ENCODE measurements at places on chromosomes 7 and 10.
A peak's percentile ranks its signal among the peaks of the same experiment; 100 is the strongest.

DNA sequence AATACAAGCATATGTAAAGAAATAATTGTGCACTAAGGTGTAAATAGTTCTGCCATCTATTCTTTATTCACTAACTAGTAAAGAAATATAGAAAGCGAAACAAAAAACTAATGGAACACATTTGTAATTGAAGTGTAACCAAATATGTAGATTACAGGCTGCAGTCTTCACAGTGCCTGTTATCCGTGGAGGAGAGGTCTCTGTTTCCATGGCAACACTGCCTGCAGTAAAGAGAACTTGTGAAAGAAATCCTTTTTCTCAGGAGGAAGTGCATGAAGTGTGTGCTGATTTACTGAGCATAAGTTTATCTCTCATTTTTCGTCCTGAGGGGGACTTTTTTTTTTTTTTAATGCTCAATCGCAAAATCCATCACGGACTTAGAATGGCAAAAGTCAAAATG, 102.5 kb downstream of the APBB1IP start:
- no peak for DNase-seq

DNA sequence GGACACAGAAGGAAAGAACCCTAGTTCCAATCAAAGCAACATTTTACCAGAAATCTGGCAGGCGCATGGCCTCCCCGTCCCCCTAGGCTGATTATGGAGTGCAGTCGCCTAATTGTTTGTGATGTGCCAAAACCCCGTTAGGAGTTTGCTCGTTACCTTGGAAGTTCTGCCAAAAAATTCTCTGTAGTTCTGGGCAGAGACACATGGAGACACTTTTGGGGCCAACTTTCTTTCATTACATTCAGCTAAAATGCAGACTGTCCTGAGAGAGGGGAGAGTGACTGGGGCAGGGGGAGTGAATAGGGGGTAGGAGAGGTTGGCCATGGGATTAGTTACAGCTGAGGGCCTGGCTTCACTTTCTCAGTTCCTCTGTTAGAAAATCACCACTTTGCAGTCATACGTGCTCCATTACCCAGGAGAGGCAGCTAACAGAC, 158.0 kb upstream of the NPVF start:
- no peak for DNase-seq

- peak; percentile 90 for DNase-seq
These were observed 217.9 kb downstream of the SFMBT2 start for GRCh38 chr10:7192831-7193361.

- no peak for DNase-seq
These were observed 30.0 kb downstream of the NUDT1 start for GRCh38 chr7:2272031-2272430.

- DNase-seq = no peak
These were observed 4.4 kb upstream of the CLIP2 start for GRCh38 chr7:74284781-74285259.

DNA sequence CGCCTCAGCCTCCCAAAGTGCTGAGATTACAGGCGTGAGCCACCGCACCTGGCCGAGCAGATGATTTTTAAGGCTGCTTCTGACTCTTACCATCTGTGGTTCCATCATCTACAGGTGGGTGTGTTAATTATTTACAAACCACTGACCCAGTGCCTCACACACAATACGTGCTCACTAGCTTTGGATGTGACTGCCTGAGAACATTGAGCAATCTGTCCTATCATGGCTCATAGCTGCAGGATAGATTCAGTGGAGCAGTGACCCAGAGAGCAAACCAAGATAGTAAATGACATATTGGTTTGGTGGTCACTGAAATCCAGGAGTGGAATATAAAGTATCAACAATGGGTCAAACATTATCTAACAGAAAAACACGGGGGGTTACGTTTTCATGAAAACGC, 24.1 kb downstream of the GPAM start:
- DNase-seq = no peak

- no peak for DNase-seq
These were observed 513 bp downstream of the HOXA7 start for GRCh38 chr7:27155816-27156507.

DNA sequence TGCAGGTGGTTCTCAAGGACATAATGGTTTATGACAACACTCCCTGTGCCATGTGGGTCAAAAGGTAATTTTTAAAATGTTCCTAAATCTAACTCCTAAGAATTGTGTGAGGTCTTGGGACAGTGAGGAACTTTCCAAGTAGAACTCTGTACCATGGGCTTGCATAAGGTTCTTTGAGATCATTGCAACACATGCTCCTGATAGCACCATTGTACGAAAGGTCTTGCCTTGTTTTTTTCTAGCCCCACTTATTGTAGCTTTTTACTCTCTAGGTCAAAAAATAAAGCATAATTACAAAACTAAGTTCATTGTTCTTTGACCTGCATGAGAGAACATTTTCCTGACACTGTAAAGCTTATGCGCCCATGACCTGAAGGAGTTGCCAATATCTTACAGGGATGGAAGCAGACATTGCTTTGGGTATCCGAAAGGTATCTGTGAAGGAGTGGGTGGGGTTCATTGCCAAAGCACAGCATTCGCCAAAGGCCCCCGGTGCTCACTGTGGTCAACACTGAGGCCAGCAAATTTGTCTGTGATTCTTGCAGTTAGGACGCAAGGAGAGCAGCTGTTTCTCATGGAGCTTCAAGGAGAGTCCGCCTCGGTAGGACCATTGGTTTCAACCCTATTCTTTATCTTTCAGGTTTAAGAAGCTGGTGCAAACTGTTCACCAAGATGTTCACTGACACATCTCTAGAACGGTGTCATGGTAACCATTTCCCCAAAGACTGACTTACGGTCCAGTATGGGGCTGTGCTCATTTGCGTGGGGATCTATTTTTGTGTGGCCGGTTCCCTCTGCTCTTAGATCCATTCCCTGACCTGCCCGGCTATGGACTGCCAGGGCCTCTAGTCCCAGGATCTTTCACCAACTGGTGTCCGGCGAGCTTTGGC, 7.6 kb upstream of the PRKAG2 start:
- no peak for DNase-seq

- DNase-seq = no peak
These were observed 1106.8 kb upstream of the C7orf33 start for GRCh38 chr7:147483634-147484292.

- DNase-seq = no peak
These were observed 201.6 kb upstream of the MEOX2 start for GRCh38 chr7:15888090-15888489.

DNA sequence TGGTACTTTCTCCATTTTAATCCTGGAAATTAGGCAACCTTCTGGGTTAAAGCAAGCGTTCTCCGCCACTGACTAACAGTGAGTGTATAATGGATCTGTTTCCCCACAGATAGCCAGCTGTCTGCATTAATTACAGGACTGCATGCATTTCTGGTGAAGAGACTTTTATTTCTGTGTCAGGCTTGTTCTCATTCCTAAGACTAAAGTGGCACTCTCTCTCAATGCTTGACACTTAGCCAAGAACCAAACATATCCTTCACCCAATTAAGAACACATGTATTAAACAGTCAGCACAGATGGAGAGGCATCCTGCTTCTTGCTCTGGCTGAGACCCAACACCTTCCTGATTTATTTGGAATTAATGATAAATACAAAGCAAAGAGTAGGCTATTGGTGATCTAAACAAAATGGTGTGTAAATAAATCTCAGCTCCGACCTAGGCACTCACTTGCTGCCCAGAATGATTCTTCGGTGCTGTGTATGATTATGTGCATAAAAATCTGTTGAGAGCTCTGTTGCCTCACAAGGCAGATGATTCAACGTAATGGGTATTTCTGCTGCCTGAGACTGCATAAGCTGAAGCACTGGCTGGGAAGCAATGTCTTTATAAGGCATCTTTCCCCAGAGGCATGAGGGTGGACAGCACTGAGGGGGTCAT, 16.8 kb downstream of the CALU start:
- DNase-seq = no peak

DNA sequence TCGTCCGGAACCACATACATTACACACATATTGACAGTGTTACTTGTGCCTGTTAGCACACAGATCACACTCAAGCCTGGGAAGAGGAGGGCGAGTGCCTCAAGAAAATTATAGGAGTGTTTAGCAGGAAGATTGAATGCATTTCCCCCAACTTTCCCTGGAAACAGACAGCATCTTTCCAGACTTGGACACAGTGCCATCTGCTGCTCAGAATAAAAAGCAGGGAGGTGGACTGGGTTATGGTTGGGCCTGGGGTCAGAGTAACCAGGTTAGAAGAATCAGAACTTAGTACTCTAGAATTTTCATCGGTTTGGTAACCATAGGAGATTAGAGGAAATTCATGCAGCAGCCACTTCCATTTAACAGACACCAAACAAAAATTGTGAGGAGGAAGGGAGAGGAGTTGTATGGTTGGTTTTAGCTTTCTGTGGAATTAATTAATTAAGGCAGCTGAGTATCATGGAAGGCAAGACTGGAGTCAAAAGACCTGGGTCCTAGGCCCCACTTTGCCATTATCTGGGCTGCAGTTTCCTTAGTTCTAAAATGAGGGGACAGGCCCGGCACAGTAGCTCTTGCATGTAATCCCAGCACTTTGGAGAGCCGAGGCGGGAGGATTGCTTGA, 43.4 kb upstream of the OPTN start:
- DNase-seq = no peak

GRCh38 chr10:86671985-86672710, 3.8 kb downstream of the LDB3 start:
- DNase-seq = no peak

DNA sequence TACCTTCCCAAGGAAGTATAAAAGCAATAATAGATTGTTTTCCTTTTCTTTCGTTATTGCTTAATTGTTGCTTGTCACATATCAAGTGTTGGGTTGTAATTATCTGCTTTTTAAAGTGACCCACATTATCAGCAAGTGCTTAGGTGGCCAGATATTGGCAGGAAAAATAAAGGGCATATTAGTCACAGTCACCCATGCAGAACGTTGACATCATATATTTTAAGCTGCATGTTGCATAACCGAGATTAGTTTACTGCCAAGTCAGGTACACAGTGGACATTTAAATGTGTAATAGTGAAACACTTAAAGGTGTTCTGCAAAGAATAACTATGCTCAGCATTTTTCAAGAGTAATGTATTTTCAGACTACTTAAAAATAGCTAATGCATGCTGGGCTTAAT, 11.4 kb downstream of the NEBL start:
- no peak for DNase-seq
